ENCODE measurements at places on chromosomes 4 and X.

- no peak for DNase-seq
These were observed 20.1 kb upstream of the SASH3 start for GRCh38 chrX:129759576-129760061.

- no peak for DNase-seq
These were observed 50.8 kb downstream of the ANAPC10 start for GRCh38 chr4:145047151-145047550.

GRCh38 chr4:53364624-53365023 is 1.2 kb downstream of the SCFD2 start:
- no peak for DNase-seq

DNA sequence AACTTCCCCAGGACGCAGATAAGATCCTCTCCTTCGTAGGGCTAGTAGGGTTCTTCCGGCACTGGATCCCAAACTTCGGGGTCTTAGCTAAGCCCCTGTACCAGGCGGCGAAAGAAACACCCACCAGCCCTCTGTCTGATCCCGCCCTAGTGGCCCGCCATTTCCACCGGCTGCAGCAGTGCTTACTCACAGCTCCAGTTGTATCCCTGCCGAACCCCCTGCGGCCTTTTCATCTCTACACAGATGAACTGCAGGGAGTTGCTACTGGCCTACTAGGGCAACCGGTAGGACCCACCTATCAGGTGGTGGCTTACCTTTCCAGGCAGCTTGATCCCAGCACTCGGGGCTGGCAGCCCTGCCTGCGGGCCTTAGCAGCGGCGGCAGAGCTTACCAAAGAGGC is 961.2 kb downstream of the RPA4 start:
- no peak for DNase-seq

DNA sequence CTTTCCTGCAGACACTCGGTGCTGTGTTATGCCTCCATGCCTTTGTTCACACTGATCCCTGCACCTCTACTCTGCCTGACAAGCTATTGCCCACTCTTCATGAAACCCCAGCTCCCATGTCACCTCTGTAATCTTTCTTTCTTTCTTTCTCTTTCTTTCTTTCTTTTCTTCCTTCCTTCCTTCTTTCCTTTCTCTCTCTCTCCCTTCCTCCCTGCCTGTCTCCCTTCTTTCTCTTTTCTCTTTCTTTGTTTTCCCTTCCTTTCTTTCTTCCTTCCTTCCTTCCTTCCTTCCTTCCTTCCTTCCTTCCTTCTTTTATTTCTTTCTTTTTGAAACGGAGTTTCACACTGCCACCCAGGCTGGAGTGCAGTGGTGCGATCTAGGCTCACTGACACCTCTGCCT is 12.5 kb downstream of the GJB1 start:
- no peak for DNase-seq

DNA sequence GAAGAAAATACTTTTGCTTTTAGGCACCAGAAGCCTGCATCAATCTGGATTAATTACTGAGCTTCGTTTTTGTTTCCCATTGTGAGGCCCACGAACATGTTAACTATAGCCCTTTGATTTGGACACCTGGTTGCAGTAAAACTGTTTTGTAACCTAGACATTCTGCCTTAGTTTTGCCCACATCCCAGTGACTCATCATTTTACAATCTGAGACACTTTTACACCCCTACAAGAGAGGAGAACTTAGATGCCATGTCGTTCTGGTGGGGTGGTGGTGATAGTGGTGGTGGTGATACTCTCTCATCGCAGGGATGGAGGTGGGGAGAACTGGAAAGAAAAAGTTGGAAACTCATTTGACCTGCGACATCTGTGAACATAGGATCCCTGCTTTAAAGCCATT is 1257.2 kb downstream of the ADGRL3 start:
- DNase-seq = no peak

DNA sequence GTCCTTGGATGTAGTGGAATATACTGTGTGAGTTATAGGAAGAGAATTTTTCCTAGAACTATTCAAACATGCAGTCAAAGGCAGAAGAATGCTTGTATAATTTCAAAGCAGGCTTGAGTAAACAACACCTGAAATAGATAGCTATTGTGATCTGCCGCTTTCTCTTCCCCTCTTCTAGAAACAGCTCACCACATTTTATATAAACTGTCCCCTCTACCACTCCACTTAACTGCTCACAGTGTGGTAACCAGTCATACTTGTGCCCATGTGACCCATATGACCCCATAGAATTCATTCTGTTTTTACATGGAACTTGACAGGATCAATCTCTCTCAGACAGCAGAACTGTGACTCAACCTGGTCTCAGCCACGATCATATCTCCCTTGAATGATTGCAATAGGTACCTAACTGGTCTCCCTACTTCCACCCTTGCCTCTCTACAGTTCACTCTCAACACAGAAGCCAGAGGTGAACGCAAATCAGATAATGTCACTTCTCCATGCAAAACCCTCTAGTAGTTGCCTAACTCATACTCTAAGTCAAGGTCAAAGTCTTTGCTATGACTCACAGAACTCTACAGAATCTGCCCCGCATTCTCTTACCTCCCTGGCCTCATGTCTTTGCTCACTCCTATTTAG is 85.6 kb upstream of the EFHC2 start:
- no peak for DNase-seq

DNA sequence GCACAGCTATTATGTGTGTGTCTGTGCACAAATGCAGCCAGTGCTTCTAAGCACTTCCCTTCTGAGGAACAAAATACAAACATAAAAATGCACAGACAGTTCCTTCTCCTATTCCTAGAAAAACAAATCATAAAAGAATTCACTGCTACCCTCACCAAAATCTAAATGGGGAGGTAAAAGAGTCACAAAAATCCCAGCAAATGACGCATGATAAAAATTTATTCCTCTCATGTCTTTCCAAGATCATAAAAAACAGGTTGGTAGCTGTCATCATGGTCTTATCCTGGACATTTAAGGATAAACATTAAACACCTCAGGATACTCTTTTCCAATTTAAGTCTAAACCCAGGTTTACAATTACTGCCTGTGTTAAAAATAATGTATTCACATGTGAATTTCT is 124.9 kb downstream of the ADAMTS3 start:
- DNase-seq = no peak

- no peak for DNase-seq
These were observed 18.4 kb downstream of the KLHL34 start for GRCh38 chrX:21639775-21640174.

DNA sequence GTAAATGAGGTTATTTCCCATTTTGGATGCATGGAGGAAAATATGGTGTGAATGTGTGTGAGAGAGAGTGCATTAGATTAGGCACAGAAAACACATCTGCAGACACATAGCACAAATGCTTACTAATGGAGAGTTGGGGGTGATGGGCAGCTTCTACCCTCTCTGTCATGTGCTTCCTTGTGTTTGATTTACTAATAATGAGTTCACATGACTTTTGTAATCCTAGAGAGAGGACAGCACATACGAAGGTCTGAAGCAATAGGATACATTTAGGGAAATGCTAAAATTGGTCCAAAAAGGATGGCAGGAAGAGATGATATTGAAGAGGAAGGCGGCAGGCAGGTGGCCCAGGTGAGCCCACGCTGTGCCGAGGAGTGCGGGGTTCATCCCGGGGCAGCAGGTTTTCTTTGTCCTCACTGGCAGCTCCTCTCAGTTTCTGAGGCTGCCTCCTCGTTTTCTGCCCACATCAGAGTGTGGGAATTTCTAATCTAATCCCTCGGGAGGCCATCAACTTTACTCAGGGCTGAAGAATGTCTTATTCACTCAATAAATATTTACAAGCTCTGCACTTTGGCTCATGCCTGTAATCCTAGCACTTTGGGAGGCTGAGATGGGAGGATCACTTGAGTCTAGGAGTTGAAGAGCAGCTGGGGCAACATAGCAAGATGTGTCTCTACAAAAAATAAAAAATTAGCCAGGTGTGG is 15.9 kb upstream of the MAP9 start:
- no peak for DNase-seq

GRCh38 chrX:66163849-66164411 is at the start of gene HEPH:
TSS of gene HEPH (plus strand) at chrX:66164247. CDS start at chrX:66170571, 6,324 bp downstream.
- no peak for DNase-seq

- no peak for DNase-seq
These were observed 55.5 kb downstream of the PDLIM5 start for GRCh38 chr4:94507281-94507680.

DNA sequence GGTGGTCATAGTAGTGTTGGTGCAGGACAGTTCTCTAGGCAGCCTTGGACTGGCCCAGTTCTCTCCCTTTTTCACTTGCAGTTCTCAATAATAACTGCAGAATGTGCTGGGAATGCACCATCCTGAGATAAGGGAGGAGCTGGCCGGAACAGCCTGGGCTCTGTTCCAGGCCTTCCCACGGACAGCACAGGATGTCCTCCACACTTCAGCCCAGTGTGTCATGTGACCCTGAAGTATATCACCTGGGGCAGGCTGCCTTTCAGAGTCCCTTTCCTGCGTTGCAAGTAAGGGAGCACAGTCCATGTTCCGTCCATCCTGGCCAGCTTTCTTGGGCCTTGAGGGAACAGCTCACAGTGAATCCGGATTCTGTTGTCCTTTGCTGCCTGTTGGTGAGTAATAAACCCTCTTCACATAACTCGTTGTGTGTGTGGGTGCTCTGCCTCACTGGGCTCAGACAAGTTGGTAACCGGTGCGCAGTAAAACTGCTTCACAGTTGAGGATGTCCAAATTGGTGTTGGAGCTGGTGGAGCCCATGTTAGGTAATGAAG is 32.3 kb upstream of the BBS12 start:
- DNase-seq = no peak

- no peak for DNase-seq
These were observed 75.7 kb upstream of the ANK2 start for GRCh38 chr4:112973750-112974251.

DNA sequence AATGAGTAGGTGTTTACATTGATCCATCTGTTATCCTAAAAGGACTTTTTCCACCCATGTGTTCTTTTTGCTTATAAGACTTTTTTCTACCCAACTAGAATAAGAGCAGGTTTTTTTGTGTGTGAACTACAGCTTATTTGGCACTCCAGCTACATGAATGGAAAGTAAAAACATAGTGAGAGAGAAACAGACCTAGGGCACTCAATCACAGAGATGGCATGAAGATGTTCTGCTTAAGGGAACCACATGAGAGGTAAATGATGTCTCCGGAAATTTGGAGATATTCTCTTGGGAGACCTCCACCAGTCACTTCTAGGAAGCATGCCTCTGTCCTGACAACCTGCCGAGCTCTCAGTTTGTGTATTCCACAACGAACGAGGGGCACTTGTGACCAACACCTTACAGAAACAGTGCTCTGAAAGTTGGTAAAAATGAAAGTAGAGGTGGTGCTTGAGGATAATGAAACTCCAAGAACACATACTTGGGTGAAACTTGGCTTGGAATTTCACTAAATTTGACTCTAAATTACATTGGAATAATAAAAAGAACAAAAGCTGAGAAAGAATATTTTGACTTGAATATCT is 788.4 kb upstream of the GALNTL6 start:
- no peak for DNase-seq

GRCh38 chrX:22234380-22234779 is 38.3 kb upstream of the CBLL2 start:
- DNase-seq = no peak

DNA sequence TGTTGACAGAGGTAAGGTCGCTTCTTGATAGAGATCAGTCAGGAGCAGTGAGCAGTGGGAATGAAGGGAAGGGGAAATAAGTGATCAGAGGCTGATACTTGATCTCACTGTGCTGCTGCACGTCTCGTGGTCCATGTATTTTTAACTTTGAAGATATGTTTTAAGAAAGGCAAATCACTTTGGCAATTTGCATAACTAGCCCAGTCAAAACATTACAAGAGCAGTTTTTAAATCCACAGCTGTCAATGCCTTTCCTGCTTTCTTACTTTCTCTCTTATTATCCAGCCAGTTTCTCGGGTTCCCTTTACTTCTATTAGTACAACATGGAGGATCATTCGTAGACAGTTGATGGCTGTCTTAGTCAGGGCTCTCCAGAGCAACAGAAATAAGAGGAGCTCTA is 472.8 kb downstream of the TMA16 start:
- DNase-seq = no peak

DNA sequence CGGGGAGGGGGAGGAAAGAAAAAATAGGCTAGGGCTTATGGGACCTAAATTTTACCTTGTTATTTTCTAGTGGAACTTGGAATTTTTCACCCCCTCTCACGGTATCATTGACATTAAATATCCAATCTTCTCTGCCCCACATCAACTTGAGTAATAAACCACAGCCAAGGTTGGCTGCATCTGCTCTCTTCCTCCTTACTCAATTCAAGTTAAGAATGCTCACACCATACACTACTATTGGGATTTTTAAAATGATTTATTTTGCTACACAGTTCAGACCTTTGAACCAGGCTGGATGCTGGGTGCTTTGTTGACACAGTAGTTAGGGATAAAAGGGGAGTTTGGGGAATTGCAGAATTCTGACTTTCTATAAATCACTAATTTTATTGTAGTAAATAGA is 78.2 kb upstream of the DHX15 start:
- DNase-seq = no peak

DNA sequence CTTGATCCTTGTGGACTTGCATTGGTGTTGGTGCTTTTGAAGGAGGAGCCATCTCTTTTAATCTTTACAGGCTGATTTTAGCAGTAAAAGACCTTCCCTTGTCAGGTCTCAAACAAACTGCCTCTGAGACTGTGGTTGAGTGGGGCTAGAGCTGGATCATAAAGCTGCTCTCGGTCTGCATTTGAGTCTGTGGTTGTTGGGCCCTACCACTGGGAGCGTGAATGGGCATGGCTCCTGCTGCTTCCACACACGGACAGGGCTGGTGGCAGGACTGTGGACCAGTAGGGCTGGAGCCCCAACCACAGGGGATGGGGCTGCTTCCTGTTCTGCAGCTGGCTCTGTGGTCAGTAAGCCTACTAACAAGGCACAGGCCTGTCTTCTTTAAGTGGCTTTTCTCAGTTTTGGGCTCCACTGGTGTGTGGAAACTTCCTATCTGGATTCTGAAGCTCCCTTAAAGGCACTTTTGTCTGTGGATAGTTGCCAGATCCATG is 130.6 kb downstream of the RBM46 start:
- DNase-seq = no peak

DNA sequence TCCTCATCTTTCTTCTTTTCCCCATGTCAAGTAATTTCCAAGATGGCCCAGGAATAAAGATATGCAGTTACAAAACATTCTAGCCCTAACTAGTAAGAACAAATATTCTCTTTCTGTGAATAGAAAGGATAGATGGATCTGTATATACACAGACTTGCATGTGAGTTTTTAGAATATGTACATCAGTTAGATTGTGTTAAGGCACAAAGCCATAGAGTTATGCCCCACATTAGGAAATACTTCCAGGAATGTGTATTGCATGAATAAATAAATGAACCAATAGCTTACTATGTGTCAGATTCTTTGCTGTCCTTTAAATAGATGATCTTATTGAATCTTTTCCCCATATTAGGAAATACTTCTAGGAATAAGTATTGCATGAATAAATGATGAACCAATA is 46.0 kb upstream of the TMPRSS11E start:
- DNase-seq = no peak

DNA sequence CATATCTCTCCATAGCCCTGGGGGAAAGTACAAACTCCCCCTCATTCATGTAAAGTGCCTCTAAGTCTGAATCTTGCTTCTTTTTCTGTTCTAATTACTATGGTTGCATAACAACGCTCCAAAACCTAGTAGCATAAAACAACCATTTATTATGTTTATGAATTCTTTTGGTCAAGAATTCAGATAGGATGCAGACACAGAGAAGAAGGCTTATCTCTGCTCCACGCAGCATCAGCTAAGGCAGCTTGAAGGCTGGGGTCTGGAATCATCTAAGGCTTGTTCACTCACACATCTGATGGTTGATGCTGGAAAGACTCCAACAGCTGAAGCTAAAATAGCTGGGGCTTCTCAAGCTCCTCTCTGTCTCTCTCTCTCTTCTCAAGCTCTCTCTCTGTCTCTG is 564.5 kb downstream of the ZNF674 start:
- DNase-seq = no peak
